Inflammatory macrophage treated with lipopolysaccharide for 4 hours (primary cell): ENCODE measurements at places on chromosomes 7 and 10.

DNA sequence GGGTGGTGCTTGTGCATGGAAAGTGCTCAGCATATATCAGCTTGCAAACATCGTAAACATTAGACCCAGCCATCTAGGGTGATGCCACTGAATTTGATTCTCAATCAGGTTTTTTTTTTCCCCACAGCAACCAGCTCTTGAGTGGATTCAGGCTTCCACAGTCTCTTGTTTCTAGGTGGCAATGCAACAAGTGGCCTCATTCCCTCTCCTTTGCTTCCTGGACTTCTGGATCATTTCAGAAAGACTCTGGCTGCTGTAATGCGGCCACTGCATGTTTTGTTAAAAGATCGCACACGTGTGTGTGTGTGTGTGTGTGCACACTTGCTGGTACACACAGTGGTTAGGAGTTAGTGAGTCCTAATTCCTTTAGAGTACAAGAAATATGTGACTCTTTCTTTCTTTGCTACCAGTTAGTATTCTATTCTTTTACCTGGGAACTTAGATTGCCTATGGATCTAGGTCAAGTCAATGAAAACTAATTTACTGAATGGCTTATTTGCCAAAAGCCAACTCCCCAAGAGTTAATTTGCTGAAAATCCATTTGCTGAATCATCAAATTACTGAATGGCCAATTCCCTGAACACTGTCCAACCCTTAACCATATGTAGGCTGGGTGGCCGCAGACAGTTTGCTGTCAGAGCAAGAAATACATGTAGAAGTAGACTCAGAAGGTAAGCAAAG lies 222.5 kb downstream of the CCSER2 start:
- DNase-seq, result no peak

GRCh38 chr10:105468759-105469158 lies 827.7 kb downstream of the SORCS3 start:
- DNase-seq, result no peak

GRCh38 chr7:55570218-55570873 lies 2.0 kb downstream of the VOPP1 start:
- peak; percentile 80 for DNase-seq

- DNase-seq, result no peak
These were observed 143.8 kb upstream of the SLC13A1 start for GRCh38 chr7:123343611-123344010.

DNA sequence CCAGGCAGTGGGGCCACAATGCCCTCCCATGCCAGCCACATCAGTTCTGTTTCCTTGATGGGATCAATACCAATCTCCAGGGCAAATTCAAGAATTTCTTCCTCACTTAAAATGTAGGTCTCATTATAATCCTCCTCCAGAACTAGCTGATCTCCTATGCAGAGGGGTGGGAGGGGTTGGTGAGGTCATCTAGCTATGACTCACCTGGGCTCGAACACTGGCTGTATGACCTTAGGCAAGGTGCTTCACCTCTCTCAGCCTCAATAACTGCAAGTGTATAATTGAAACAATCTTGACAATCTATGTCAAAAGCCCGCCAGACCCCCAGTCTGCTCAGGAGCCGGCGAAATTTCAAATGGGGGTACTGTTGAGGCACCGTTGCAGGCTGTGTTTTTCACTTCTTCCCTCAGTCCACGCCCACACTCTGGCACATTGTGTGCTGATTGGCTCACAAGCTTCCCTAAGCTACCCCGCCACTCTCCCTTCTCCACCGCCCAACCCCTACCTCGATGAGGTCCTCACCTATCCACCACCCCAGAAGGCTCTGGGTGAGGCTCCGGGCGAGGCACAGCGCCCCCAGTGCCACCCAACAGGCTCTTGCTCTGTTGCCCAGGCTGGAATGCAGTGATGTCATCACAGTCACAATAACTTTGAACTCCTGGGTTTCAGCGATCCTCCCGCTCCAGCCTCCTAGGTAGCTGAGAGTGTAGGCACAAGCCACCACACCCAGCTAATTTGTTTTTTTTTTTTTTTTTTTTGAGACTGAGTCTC lies 70.5 kb downstream of the ZNF22 start:
- DNase-seq, result no peak
